ENCODE measurements at places on chromosomes 13 and 19.
A peak's percentile ranks its signal among the peaks of the same experiment; 100 is the strongest.

DNA sequence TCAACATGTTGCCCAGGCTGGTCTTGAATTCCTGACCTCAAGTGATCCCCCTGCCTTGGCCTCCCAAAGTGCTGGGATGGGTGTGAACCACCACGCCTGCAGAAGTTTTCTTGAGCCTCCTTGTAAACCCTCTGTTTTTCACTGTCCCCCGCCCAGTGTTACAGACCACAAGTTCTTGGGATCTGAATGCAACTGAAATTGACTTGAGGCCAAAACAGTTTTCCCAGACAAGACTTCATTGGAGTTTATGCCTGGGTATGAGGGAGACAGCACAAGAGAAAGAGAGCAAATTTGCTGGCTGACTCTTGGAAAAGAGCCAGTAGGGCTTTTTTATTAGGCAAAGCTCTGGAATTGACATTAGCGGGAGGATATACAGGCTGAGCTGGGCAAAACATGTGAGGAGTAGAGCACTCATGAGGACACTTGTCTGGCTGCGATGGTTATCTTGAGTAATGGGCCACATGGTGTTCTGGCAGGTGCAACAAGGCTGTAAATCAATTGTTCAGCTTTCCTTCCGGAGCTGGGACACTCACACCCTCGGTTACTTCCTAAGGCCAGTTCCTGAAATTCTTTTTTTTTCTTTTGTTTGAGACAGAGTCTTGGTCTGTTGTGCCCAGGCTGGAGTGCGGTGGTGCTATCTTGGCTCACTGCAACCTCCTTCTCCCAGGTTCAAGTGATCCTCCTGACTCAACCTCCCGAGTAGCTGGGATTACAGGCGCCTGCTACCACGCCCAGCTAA lies 12.7 kb upstream of the HNRNPL start:
- DNase-seq = no peak

DNA sequence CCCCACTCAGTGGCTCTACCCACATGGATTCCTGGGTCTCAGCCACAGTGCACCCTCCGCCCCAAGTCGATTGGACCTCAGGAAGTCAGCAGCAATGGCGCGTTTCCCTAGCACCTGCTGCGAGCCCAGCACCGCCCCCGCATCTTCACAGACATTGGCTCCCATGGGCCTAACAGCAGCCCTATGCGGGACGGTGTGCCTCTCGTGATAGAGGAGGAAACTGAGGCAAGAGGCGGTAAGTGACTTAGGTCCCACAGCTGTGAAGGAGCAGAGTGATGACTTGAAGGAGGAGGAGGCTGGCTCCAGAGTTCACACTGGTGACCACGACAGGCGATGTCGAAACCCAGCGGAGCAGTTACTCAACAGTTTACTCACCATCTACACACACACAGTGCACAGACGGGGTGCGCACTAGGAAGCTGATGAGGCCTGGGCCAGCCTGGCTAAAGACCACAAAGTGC lies 104.5 kb upstream of the SOX1 start:
- no peak for DNase-seq

- DNase-seq = no peak
Observed at GRCh38 chr19:29318581-29318980, 105.6 kb upstream of the UQCRFS1 start.

DNA sequence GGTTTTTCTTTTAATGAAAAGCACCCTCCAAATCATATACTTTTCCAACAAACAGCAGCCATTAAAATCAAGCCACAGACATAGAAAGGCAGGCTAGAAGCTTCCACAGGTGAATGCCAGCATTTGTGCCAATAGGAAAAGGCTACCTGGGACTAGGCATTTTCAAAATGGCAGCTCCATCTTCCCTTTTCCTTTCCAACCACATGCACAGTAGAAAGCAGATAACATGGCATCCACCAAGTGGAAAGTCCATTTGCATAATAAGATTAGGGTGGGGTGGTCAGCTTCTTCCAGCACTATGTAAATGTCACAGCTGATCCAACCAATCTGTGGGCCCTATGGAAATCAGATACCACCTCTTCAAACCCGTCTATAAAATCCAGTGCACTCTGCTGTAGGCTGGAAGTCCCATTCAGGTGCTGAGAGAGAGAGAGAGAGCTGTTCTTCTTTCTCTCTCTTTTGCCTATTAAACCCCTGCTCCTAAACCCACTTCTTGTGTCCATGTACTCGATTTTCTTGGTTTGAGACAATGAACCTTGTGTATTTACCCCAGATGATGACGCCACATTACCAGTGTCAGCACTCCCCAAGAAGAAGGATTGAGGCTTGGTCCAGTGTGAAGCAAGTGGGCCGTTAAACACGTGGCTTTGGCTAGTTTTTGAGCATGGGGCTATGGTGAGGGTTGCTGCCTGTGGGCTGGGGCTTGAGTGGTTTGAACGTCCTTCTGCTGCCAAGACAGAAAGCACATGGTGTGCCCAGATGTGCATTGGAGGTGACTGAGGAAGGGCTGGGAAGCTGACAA lies 24.2 kb upstream of the IGFL1 start:
- DNase-seq = no peak

DNA sequence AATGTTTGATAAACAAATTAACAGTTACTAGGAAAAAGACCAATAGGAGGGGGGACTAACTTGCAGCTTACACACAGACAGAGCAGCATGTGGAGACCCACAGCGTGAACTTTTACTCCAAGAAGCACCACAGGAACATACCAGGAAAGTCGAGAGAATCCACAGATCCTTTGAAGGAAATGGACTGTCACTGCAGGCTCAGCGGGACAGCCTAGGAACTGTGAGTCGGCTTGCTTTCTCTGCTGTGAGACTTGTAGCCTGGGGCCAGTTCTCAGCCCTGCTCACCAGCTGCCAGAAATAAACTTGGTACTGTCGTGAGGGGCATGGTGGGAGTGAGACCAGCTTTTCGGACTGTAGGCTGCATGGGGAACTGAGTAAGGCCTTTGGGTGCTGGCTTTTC lies 1211.5 kb downstream of the PCDH17 start:
- no peak for DNase-seq

GRCh38 chr13:42355092-42355485 lies 83.1 kb downstream of the AKAP11 start:
- peak; percentile 6 for DNase-seq

DNA sequence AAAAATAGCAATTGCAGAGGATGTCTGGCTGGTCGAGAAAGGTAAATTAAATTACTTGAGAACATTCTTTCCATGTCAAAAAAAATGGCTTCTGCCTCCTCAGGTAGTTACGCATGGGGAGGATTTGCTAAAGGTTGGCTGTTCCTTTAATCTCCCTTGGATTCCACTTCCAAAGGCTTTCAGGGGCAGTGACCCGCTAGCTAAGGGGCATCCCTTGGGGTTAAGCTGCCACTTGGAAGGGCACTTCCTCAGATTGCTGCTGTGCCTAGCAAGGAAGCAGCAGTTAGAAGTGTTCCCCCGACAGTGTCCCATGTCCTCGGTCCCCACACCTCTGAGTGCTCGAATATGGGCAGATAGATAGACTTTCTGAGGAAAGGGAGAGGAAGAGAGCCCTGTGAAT lies 108.5 kb downstream of the RGCC start:
- DNase-seq = no peak

GRCh38 chr13:23901365-23901764 lies 4.1 kb upstream of the C1QTNF9B start:
- DNase-seq = no peak

GRCh38 chr13:25899464-25899863 lies 152.4 kb downstream of the SHISA2 start:
- no peak for DNase-seq

DNA sequence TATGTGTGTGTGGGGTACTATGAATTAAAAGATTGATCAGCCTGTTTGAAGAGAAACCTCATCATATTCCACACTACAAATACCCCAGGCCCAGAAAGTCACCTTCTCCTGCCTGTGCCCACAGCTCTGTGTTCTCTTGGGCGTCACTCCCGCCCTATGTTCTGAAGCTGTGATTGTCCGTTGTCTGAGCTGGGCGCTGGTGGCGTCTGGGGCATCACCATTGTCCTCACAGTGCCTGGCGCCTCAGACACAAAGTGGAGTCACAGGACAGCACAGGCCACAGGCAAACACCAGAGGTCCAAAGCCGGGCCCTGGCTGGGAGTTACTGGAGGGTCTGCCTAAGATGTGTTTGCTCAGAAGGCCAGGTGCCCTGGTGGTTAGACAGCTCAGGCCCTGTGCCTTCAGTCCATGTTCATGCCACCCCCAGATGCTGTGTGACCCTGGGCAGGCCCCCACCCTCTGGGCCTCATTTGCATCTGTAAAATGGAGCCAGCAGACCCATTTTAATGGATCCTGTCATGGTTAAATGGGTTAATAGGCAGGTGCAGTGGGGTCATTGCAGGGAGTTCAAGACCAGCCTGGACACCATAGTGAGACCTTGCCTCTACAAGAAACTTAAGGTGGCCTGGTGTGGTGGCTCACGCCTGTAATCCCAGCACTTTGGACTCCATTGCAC lies 34.5 kb downstream of the DNM2 start:
- no peak for DNase-seq

DNA sequence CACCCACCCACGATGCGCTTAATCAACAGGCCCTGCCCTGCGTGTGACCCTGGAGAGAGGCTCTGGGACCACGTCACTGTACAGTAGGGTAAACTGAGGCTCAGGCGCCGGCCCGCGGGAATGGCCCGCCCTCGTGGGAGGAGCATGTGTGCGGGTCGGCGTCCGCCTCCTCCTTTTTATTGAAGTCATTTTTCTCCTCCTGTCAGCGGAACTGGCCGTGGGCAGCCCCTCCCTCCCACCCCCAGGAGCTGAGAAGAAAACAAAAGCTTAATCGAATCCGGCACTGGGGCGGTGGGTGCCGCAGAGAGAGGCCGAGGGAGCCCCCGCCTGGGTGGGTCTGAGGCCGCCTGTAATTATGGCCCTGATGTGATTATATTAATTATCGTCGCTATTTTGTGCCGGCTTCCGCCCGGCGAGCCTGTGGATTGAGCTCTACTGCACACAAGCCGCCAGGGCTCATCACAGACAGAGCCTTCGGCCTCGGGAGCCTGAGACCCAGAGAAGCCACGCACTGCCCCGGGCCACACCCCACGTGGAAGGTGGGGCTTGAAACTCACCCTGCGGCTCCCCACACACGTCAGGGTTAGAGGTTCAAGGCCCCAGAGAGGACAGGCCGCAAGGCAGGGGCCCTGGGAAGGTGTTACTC lies 7.0 kb downstream of the C2CD4C start:
- DNase-seq = no peak

- DNase-seq = peak; percentile 83
Observed at GRCh38 chr19:10259162-10259905, 7.3 kb downstream of the MRPL4 start.
